ENCODE measurements at places on chromosomes 3 and 15. TPM values are rescaled to one million over a fixed set of nuclear protein-coding genes. Genes with fewer than 3 reads are reported as not detected.

DNA sequence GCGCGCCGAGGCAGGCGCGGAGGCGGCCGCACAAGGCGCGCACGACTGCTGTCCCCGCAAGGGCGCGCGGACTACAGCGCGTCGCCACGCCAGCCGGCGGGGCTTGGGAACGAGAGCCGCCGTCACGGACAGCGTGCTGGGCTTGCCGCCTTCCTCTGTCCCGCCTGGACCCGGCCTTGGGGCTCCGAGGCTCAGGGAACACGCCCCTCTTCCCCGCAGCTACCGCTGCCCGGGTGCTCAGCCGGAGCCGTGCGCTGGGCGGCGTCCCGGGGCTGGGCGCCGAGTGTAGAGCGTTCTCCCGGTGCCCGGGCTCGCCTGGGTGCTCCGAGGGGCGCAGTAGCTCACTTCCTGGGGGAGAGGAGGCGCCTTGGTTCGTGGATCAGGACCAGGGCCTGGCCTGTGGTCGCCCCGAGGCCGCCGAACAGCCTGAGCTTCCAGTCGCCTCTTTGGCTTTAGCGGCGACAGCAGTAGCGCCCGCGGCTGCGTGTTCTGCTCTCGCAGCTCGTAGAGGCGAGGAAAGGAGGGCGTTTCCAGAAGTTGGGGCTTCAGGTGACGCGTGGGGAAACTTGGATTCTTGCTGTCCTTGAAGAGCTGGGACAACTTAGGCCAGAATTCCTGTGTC, 226.7 kb upstream of the C2CD4B start:
- H3K27me3 ChIP-seq = no peaks in the 10 kb centered on the region
- H3K4me1 ChIP-seq = peaks cover 16% of the 10 kb centered on the region
- peak overlapping the region; percentile 52 for H3K27ac ChIP-seq
- peak; percentile 83 for DNase-seq
- H3K4me3 ChIP-seq = peak overlapping the region; percentile 95
- no peaks in the 10 kb centered on the region for H3K36me3 ChIP-seq

DNA sequence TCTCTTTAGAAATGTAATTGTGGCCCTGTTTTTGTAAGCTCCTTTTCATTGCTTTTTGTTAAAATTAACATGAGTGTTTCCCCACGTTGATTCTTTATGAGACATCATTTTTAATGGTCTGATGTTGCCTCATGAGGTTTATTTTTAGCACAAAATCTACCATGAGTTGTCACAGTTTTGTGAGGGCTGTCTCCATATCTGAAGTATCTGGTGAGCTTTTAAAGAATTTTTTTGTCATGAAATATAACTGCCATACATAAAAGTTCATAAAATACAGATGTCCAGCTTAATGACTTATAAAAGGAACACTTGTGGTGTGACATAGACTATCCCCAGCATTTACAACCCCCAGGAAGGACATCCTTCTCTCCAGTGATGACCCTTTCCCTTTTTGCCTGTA, 34.3 kb upstream of the CEMIP start:
- H3K27me3 ChIP-seq = no peaks in the 10 kb centered on the region
- peaks cover 23% of the 10 kb centered on the region for H3K4me1 ChIP-seq
- H3K36me3 ChIP-seq = no peaks in the 10 kb centered on the region
- no peak overlapping the region for H3K27ac ChIP-seq

- H3K4me3 ChIP-seq = no peak overlapping the region
- no peaks in the 10 kb centered on the region for H3K36me3 ChIP-seq
- no peak for DNase-seq
- no peak overlapping the region for H3K27ac ChIP-seq
Measured at GRCh38 chr3:29949131-29949530, 657.3 kb upstream of the TGFBR2 start.

DNA sequence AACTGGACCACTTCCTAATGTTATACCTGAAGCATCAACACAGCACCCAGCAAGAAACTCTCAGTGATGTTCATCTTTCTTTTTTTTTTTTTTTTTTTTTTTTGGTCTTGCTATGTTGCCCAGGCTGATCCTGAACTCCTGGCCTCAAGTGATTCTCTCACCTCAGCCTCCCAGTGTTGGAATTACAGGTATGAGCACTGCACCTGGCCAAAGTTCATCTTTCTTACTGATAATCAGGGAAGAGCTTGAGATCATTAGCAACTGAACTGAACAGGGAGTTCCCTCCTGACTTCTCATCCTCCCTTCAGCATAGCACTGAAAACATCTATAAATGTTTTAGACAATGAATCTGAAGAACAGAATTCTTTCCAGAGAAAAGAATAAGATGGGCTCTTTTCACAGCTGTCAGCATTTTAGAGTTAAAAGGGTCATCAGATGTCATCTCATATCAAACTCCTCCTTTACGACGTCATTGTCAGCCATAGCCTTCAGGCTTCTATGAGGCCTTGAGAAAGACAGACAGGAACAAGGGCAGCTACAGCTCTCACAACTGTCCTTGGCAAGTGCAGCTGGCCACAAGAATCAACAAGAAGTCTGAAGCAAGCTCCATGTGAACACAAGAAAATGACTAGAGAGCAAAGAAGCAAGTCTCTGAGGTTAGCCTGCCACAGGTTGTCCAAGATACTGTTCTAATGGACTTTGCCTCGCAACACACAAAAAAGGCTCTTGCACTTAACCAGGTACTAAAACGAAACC, 33.8 kb downstream of the SCAP start:
- no peaks in the 10 kb centered on the region for H3K4me1 ChIP-seq
- no peaks in the 10 kb centered on the region for H3K27me3 ChIP-seq
- H3K27ac ChIP-seq = no peak overlapping the region
- peaks cover 24% of the 10 kb centered on the region for H3K36me3 ChIP-seq

GRCh38 chr3:128879991-128880390, 571 bp downstream of the ACAD9 start:
- peaks cover 15% of the 10 kb centered on the region for H3K4me1 ChIP-seq
- H3K36me3 ChIP-seq = peaks cover 12% of the 10 kb centered on the region
- peak overlapping the region; percentile 95 for H3K4me3 ChIP-seq
- no peak for DNase-seq
- H3K27me3 ChIP-seq = no peaks in the 10 kb centered on the region

DNA sequence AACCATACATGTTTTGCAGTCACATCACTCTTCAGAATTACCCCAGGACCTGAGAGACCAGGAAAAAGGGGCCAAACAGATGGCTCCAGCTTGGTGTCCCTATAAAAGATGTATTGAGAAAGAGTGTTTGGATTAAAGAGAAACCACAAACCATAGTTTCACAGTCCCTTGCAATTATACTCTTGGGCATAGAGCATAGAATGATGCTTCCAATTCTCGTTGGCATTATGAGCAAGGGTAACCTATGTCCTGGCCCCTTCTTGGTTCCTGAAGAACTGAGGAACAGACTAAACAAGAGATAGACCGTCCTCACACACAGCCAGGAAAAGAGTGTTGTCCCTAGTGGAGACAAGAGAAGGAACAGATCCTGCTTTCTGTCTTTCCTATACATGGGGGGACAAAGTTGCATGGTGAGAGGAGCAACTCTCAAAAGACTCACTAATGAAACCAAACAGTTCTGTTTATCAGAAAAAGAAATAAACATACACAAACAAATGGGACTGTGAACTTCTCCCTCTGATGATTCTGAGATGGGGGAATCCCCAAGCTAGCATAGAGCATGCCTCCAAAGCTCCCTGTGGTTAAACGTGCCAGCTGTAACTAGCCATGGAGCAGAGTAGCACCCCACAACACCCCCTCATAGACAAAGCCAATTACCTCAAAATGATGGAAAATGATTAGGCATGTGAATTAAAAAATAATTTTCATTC, 908.6 kb downstream of the NTRK3 start:
- H3K4me3 ChIP-seq = no peak overlapping the region
- no peaks in the 10 kb centered on the region for H3K36me3 ChIP-seq
- no peak overlapping the region for H3K27ac ChIP-seq

DNA sequence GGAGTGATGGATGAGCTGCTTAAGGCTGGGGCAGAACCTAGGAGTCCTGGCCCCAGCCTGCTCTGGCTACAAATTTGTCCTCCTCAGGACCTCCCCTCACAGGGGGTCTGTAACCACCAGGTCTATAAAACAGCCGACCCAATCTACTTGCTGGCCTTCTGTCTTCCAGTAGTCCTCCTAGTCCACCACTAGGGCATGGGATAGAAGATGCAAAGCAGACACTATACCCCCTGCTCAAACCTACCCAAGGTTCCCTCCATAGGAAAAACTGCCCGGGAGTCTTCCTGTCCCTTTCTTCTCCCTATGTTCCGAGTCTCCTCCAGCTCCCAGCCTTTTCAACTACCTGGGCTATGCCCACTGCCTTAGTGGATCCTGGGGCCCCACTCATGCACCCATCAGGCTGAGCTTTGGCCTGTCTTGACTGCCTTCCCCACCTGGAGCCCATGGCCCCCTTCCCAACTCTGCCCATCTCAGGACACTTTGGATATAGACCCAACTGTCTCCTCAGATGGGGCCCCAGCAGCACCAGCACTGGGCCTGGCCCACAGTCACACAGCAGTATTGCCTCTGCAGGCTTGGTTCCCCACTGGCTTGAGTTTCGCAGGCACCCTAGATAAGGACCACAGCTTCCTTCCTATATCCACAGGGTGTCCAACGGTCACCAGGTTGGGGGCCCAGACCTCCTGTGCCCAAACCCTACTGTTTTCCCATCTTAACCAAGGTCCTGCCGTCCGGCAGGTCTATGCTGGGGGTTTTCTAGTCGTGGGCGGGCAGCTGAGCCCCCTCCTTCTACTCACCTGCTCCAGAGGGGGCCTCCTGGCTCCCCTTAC, 1.1 kb downstream of the HYAL3 start:
- no peak for DNase-seq
- no peaks in the 10 kb centered on the region for H3K27me3 ChIP-seq
- peak overlapping the region; percentile 97 for H3K27ac ChIP-seq
- peak overlapping the region; percentile 83 for H3K4me3 ChIP-seq

- peak overlapping the region; percentile 33 for H3K27ac ChIP-seq
- H3K4me3 ChIP-seq = no peak overlapping the region
- no peaks in the 10 kb centered on the region for H3K27me3 ChIP-seq
- peaks cover 29% of the 10 kb centered on the region for H3K4me1 ChIP-seq
- no peaks in the 10 kb centered on the region for H3K36me3 ChIP-seq
Measured at GRCh38 chr15:58477170-58477569, 45.4 kb downstream of the LIPC start.

- peaks cover 9% of the 10 kb centered on the region for H3K27me3 ChIP-seq
- no peaks in the 10 kb centered on the region for H3K36me3 ChIP-seq
- H3K4me1 ChIP-seq = peaks cover 31% of the 10 kb centered on the region
- peak within 1 kb of the TSS; percentile 52 for H3K4me3 ChIP-seq
- no peak for DNase-seq
Measured at GRCh38 chr3:11154036-11154952, at the start of gene HRH1. Gene HRH1, plus strand, starts transcription at chr3:11154493. Its CDS starts 104,545 bp downstream, at chr3:11259038.

DNA sequence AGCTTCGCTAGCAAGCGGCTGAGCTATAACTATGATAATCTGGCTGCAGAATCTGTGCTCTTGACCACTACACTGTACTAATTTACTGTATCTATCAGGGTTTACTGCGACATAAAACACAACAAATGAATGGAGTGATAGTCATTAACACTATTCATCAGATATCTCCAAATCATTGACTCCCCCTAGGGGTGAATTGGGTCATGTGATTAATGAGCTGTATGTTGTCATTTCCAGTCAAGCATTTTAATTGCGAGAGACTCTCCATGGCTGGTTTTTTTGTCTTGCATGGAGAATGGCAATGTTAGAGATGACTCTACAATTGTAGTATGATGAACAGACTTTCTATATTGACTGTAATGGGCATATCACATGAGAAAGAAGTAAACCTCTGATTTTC, 10.5 kb upstream of the TM4SF18 start:
- no peak overlapping the region for H3K27ac ChIP-seq
- no peaks in the 10 kb centered on the region for H3K36me3 ChIP-seq
- no peak overlapping the region for H3K4me3 ChIP-seq
- H3K4me1 ChIP-seq = no peaks in the 10 kb centered on the region
- DNase-seq = no peak

DNA sequence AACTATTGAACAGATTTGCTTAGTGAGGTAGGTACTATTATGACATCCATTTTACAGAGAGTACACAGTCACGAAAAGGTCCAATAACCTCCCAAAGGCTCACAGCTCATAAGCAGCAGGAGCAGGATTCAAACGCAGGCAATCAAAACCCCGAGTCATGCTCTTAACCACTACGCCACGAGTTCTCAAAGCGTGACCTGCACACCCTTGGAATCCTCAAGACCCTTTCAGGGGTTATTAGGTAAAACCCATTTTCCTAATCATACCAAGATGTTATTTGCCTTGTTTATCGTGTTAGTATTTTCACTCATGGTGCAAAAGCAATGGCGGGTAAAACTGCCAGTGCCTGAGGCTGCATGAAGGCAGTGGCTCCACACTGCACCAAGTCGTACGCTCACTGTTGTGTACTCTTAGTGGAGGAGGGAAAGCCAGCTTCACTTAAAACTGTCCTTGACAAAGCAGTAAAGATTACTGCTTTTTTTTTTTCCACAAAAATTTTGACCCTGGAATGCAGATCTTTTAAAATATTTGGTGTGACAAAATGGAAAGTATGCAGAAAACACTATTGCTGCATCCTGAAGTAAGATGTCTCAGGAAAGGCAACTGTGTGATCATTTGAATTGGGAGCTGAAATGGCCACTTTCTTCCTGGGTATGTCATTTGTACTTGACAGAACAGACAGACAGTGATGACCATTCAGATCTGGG, 96.1 kb downstream of the IGF2BP2 start:
- H3K36me3 ChIP-seq = no peaks in the 10 kb centered on the region
- no peaks in the 10 kb centered on the region for H3K27me3 ChIP-seq
- H3K4me1 ChIP-seq = peaks cover 7% of the 10 kb centered on the region
- no peak overlapping the region for H3K27ac ChIP-seq
- no peak for DNase-seq

- DNase-seq = no peak
- no peak overlapping the region for H3K4me3 ChIP-seq
- H3K27me3 ChIP-seq = peaks cover 2% of the 10 kb centered on the region
- H3K36me3 ChIP-seq = no peaks in the 10 kb centered on the region
- no peak overlapping the region for H3K27ac ChIP-seq
Measured at GRCh38 chr3:43965656-43966055, 274.9 kb downstream of the ABHD5 start.

- no peaks in the 10 kb centered on the region for H3K27me3 ChIP-seq
- no peaks in the 10 kb centered on the region for H3K36me3 ChIP-seq
- H3K4me3 ChIP-seq = no peak overlapping the region
- H3K27ac ChIP-seq = no peak overlapping the region
Measured at GRCh38 chr3:158522221-158523136, 48.5 kb upstream of the MLF1 start.

GRCh38 chr15:39860200-39860599, 59.9 kb downstream of the GPR176 start:
- H3K27ac ChIP-seq = no peak overlapping the region
- no peak for DNase-seq
- H3K27me3 ChIP-seq = no peaks in the 10 kb centered on the region
- no peak overlapping the region for H3K4me3 ChIP-seq
- H3K4me1 ChIP-seq = no peaks in the 10 kb centered on the region
- H3K36me3 ChIP-seq = no peaks in the 10 kb centered on the region

- H3K27ac ChIP-seq = no peak overlapping the region
- H3K4me3 ChIP-seq = no peak overlapping the region
- H3K4me1 ChIP-seq = no peaks in the 10 kb centered on the region
- no peak for DNase-seq
- H3K36me3 ChIP-seq = no peaks in the 10 kb centered on the region
- H3K27me3 ChIP-seq = no peaks in the 10 kb centered on the region
Measured at GRCh38 chr3:153495422-153495821, 333.4 kb downstream of the RAP2B start.

GRCh38 chr3:59472541-59472940, 422.7 kb upstream of the CFAP20DC start:
- no peak overlapping the region for H3K27ac ChIP-seq
- H3K27me3 ChIP-seq = no peaks in the 10 kb centered on the region
- H3K36me3 ChIP-seq = no peaks in the 10 kb centered on the region

Gene TLR9
- not detected for total RNA-seq

Gene SHF
- 15.2 TPM for total RNA-seq

Gene TICRR
- total RNA-seq = 3.3 TPM

Gene SEC61A1
- 177 TPM for total RNA-seq
